ENCODE measurements at places on chromosomes 1 and 21.

DNA sequence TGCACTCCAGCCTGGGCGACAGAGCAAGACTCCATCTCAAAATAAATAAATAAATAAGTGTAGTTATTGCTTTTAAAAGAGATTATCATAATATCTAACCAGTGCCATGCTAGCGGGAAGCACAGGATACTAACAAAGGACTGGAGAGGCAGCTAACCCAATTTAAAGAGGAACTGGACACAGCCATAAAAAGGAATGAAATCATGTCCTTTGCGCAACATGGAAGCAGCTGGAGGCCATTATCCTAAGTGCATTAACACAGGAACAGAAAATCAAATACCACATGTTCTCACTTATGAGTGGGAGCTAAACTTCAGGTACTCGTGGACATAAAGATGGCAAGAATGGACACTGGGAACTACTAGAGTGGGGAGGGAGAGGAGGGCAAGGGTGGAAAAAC is 54.9 kb downstream of the TM2D1 start:
- no peak for DNase-seq

GRCh38 chr21:27564684-27565301 is 597.9 kb upstream of the ADAMTS5 start:
- no peak for DNase-seq

DNA sequence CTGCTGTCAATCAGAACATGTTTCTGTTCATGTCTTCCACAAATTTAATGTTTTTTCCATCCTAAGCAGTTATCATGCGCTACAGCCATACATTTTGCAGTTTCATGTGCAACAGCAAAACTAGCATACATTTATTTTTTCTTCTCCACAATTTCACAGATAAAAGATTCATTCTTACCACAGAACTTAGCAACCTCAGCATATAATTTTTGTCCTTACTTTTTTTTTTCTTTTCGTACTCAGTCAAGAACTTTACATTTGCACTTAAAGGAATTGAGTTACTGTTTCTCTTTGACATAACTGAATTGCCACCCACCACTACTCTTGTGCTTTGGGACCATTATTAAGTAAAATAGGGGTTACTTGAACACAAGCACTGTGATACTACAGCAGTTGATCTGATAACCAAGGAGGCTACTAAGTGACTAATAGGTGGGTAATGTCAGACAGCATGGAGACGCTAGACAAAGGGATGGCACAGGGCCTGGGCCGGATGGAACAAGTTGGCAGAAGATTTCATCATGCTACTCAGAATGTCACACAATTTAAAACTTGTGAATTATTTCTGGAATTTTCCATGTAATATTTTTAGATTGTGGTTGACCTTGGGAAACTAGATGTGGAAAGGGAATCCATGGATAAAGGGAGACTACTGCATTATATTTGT is 50.2 kb upstream of the LHX8 start:
- DNase-seq, result no peak

DNA sequence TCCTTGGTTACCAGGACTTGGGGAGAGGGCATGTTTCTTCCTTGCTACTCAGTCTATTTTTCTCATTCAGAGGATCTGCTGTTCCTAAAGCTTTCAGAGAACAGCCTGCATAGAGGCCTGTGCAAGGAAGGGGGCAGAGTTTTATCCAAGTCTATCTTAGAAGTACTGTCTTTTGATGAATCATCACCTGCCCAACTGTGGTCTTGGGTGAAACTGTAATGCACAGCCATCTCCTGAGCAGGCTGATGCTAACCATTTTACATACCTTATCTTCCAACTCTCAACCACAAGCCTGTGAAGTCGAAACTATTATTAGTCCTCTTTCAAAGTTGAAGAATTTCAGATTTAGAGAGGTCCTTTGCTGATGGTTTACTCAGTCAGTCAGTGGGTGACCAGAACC is 368.0 kb downstream of the HHAT start:
- no peak for DNase-seq

DNA sequence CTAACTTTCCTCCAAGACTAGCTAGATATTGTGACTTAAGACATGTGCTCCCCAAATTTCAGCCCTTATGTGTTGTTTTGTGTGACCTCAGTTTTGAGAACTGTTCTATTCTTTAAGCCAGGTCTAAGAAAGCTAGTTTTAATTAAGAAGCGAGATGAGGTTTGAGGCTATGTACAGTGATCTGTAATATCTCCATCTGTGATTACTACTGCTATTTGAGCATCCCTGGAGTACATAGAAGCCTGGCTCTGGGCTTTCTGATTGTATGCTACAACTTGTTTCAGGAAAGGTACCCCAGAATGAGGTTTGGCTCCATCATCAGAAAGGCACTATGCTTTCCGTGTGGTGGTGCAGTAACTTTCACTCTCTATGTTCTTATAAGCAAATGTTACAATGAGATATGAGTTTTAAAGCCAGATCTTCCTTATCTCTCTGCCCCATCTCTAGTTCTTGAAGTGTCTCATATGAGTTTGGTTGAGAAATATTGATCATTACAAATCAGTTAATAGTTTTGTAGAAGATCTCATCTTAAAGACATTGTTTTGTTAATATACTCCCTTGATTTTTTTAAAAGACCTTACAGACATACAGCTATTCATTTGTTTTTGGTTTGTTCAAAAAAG is 605 bp downstream of the RGS4 start:
- no peak for DNase-seq

- DNase-seq, result no peak
These were observed 3.5 kb downstream of the HDGF start for GRCh38 chr1:156747742-156748669.

- DNase-seq, result no peak
These were observed 34.9 kb downstream of the CDC14A start for GRCh38 chr1:100387209-100387608.

DNA sequence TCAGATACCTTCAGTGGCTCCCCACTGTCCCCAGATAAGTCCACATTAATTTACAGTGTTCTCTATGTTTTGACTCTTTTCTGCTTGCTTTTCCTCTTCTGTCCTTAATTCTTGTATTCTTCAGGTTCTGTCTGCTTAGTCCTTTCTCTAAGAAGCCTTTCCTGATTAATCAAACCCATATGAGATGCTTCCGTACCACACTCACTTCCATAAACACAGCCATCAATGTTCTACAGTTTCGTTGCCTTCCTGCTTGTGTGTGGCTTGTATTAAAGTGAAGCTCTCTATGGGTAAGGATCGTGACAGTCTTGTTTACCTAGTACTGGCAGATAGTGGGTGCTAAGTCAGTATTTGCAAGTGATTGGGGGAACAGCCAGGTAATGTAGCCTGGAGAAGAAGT is 75.9 kb downstream of the PRDM2 start:
- DNase-seq, result no peak

GRCh38 chr1:57959531-57960241 is 535.8 kb upstream of the DAB1 start:
- DNase-seq, result no peak

DNA sequence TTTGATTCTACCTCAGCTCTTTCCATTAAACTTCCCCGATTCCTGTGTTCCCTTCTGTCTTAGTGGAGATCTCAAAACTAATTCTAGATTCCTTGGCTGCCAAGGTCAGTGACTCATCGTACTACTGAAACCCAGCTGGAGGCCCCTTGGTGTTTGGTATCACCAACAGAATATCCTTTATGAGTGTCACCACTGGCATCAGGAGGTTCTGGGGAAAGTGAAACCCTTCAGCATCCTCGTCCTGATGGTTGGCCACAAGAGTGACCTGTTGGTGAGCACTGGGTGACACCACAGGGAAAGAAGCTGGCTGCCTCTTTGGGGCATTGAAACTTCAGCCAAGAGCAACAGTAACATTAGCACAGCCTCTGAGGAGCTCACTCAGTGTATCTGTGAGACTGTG is 9.6 kb downstream of the RAB42 start:
- DNase-seq, result no peak

- no peak for DNase-seq
These were observed 2.7 kb downstream of the MIA3 start for GRCh38 chr1:222620566-222620965.

- no peak for DNase-seq
These were observed 494.6 kb downstream of the NEGR1 start for GRCh38 chr1:71787699-71788098.

DNA sequence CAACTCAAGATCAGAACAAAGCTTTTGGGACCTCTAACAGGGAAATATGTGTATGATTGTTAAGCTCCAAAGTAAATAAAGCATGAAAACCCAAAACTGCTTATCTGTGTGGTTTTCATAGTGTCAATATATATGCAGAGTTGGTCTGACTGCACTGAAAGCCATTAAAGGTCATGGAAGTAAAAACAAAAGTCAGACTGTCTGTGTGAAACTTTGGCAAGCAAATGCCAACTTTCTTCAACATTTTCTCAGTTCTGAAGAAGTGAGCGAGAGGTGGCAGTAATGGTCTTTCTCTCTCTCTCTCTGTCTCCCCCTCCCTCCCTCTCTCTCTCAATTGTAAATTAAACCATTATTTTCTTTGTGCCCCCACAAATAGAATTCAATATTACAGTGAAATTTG is 100.1 kb upstream of the S1PR1 start:
- DNase-seq, result peak; percentile 38

GRCh38 chr1:242398351-242398750 is 126.1 kb downstream of the PLD5 start:
- no peak for DNase-seq

GRCh38 chr1:8963963-8964362 is 18.3 kb downstream of the CA6 start:
- no peak for DNase-seq

- no peak for DNase-seq
These were observed 4.2 kb downstream of the SPOCD1 start for GRCh38 chr1:31811605-31812004.

DNA sequence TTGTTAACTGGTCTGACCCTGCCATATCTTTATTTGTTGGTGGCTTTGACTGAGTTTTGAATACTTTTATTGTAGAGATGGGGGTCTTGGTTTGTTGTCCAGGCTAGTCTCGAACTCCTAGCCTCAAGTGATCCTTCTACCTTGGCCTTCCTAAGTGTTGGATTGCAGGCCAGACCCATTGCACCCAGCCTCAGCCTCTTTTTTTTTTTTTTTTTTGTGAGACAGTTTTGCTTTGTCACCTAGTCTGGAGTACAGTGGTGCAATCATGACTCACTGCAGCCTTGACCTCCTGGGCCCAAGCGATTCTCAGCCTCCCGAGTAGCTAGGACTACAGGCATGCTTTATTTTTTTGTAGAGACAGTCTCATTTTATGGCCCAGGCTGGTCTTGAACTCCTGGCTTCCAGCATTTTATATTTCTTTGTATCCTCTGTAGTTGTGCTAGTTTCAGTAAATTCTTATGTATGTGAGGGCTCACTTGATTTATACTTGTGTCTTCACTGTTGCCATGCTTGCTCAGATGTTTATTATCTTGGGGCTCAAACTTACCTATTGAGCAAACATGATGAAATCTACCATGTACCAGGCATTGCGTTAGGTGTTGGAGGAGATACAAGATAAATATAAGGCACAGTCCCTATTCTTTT is 24.1 kb downstream of the THRAP3 start:
- DNase-seq, result no peak

All from stimulated activated naive B cell treated with anti-CD40 and anti-IgM and Interleukin-4, amounts not matched to agents 10 μg/mL and 1 μg/mL and 100 μg/mL, for 72 hours (primary cell).